Stimulated activated CD4-positive, alpha-beta T cell treated with anti-CD3 and anti-CD28 coated beads, TNF-alpha, amount 100 ng/mL, for 4 hours (primary cell): ENCODE measurements at places on chromosomes 6 and 20.

DNA sequence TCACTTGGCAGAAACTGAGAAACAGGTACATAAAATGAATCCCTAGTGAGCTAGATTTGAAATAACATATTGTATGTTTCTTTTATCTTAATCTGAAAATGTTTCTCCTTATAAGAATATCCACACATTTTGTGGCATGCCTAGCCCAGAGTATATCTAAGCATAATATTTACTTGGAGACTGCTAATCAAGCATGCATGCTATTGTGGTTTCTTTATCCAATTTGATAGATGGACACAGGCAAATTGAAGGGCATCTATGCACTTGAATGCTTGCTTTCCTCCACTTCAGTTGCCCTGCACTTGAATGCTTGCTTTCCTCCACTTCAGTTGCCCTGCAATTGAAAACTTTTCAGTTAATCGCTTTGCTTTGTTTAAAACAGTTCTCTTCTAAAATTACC, 729.8 kb downstream of the TBC1D32 start:
- no peak for DNase-seq

DNA sequence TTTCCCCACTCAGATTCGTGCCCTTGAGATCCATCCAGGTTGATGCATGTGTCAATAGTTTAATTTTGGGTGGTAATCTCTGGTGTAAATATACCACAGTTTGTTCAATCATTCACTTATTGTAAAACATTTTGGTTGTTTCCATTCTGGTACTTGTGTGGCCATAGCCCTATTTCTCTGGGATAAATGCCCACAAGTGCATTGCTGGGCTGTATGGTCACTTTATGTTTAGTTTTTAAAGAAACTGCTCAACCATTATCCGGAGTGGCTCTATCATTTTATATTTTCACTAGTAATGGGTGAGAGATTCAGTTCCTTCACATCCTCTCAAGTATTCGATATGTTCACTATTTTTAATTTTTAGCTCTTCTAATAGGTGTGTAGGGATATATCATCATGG, 60.7 kb upstream of the RNF24 start:
- no peak for DNase-seq

- no peak for DNase-seq
These were observed 61.6 kb downstream of the TTI1 start for GRCh38 chr20:37971561-37972127.

DNA sequence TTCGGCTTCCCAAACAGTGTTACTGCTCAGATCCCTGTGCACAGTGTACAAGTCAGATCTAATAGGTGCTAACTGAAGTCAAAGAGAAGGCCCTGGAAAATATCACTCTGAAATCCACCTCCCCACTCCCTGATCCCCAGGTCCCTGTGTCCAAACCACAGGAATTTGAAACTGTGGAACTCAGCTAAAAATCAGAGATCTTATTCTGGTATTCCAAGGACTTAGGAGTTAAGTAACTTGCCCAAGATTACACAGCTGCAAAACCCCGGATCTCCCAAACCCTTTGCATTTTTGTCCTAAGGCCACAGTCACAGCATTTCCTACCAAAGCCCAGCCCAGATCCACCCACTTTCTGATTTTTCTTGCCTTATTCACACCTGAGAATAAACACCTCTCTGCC, 32.3 kb upstream of the SLC23A2 start:
- DNase-seq, result no peak

DNA sequence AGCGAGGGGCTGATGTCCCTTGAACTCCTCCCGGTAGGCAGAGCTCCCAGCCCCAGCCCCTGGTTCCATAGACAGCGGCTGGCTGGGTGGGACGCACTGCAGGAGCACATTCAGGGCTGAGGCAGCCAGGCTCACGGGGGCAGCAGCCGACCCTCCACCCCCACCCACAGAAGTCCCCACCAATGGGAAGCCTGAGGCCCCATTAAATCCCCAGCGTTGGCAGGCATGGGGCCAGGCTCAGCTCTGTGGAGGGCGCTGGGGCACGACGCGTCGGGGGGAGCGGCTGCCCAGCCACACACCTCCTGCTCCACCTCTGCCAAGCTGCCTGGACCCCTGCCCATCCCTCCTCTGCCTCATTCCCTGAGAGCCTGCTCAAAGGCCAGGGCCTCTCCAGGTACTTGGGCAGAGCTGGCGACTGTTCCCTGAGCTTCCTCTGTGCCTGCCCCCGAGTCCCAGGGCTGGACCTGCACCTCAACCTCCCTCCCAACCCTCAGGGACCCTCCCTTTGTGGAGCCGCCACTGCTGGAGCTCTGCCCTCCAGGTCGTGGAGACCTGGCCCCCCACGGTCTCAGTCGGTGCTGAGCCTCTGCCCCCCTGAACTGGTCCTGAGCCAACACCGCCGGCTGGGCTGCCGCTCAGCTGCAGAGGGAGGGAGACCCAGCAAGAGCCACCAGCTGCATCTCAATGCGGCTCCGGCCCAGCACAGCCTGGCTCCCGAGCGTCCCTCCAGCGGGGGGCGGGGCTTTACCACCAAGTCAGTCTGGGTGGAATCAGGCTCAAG, 9.1 kb downstream of the CHRNA4 start:
- no peak for DNase-seq

DNA sequence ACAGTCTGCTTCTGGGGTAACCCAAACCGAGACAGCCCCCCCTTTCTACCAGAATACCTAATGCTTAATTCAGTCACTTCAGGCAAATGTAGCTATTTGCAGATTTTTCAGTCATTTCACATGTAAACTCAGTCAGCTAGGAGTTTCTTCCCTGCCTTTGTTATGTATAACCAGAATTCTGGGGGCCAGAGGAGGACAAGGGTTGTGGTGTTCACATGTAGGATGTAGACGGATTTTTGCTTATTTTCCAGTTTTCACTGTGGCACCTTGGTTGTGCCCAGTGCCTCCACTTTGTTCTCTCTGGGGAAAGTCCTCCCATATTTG, 51.1 kb downstream of the PROKR2 start:
- DNase-seq, result no peak

DNA sequence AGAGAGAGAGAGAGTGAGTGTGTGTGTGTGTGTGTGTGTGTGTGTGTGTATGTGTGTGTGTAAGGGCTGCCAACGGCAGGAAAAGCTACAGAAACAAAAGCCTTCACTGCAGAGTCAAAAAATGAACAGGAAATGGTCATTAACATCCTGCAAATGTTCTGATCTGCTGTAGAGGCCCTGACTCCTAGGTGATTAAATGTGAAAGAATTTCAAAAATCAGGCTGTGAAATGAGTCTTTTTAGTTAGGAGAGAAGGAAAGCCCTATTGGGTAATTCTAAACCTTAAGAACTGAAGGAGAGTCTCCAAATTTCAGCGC, 166.5 kb upstream of the MYLIP start:
- no peak for DNase-seq

DNA sequence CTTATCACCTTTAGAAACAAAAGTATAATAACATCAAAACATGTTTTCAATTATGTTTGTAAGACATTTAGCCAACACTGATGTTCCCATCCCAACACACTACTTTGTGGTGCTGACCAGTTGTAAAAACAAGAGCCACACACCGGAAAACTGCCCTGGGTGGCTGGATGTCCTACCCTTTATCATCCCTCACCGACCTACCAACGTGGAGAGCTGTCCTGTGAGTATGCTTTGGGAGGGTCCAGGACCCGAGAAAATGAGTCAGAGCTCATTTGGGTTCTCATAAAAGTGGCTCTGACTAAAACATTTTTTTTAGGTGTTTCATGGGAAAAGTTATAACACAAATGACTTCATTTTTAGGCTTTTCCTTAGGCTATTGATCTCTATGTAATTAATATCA, 29.3 kb upstream of the CTAGE9 start:
- no peak for DNase-seq

DNA sequence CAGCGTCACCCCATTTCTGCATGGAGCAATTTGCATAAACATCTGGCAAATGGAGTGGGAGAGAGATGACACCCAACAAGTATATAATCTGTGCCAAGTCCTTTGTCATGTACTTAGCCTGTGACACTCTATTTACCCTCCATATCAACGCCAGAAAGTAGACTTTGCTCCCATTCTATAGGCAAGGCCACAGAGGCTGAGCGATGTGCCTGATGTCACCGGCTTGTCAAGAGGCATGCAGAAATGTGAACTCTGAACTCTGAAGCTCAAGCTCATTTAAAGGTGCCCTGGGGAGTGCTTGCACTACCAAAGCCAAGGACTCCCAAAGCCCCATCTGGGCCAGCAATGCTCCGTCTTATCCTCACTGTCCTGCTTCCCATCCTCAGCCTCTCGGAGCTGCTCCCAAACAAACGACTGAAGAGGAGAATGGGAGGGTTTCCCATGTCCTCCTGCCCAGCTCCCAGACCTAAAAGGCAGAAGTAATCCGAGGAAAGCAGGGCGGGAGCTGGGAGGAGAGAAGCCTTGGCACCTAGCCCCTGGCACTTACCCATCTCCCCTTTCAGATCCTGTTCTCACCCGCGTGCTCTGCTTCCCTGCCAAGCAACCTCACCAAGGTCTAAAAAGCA, 9.2 kb downstream of the CPNE5 start:
- DNase-seq, result no peak

- DNase-seq, result no peak
These were observed 370.2 kb downstream of the KIF16B start for GRCh38 chr20:16203096-16203495.

DNA sequence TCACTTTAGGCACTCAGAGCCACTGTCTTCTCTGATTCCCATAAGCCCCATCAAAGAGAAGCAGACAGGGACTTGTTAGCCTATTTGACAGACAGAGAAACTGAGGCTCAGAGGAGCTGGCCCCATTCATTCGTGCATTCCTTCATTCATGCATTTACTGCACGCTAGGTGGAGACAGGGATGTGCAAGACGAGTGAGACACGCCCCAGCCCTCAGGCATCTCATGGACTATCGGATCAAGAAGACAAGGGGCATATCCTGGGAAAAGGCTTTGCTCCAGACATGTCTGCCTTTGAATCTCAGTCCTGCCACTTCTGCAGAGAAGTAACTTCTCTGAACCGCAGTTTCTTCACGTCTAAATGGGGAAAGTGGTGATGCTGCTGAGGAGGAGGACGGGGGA, 54.1 kb downstream of the BPIFB1 start:
- no peak for DNase-seq

- no peak for DNase-seq
These were observed 75.7 kb upstream of the JARID2 start for GRCh38 chr6:15170126-15170525.

DNA sequence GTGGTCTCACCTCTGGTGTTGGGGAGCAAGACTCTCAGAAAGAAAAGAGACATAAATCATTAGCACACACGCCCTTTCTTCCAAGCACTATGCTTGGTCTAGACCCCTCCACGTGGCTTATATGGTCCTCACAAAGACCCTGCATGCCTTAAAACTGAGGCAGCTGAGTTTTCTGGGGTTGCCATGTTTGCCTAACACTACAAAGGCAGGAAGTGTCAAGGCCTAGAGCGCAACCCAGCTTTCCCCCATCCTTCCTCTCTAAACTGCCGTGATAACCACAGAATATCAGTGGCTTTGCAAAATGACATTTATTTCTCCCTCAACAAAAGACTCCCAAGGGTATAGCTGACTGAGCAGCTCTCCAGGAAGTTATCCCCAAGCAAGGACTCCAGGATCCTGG, 146.5 kb upstream of the TOP1 start:
- DNase-seq, result no peak

GRCh38 chr6:41922154-41922553, 855 bp downstream of the BYSL start:
- no peak for DNase-seq

- DNase-seq, result no peak
These were observed 21.7 kb upstream of the TGM2 start for GRCh38 chr20:38186788-38187221.

DNA sequence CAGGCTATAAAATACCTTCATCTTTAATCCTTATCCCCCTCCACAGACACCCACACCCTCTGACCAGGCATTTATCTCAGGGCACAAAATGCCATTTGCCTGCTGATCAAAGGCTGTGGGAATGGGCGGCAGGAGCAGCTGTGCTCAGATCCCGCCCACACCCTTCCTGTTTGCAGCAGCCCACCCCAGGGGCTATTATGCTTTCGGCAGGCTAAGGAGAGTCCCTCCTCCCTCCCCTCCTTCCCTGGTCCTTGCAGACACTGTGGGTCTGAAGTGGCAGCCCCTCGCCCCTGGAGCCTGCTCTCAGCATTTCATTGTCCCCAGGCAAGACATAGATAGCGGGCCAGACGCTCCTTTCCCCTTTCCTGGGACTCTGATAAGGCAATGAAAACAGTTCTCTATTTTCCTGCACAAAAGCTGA, 220.8 kb upstream of the HEY2 start:
- DNase-seq, result no peak

DNA sequence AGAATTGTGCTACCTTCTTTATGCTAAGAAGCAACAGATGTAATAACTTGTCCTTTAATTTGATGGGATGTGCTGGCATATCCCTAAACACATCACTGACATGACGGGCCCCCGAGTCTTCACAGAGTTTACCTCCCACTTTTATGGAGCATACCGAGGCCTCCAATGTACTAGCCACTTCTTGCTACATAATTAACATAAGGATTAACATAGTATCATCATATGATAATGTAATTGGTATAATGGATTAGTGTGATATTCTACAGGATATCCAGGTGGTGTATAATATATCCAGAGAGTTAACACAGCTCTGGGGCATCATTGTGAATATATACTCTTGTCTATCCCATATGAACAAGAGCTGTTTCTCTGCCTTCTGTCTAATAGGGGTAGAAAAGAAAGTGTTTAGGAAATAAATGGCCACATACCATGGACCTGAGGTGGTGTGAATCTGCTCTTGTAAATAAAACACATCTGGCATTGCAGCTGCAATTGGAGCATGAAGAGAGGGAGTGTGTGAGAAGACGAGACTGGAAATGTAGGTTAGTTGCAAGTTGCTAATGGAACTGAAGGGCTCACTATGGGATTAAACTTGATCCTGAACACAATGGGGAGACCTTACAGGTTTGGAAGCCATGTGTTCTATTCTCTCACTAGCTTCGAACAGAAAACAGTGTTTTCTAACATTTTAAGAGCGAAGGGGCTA, 102.3 kb downstream of the IYD start:
- no peak for DNase-seq

DNA sequence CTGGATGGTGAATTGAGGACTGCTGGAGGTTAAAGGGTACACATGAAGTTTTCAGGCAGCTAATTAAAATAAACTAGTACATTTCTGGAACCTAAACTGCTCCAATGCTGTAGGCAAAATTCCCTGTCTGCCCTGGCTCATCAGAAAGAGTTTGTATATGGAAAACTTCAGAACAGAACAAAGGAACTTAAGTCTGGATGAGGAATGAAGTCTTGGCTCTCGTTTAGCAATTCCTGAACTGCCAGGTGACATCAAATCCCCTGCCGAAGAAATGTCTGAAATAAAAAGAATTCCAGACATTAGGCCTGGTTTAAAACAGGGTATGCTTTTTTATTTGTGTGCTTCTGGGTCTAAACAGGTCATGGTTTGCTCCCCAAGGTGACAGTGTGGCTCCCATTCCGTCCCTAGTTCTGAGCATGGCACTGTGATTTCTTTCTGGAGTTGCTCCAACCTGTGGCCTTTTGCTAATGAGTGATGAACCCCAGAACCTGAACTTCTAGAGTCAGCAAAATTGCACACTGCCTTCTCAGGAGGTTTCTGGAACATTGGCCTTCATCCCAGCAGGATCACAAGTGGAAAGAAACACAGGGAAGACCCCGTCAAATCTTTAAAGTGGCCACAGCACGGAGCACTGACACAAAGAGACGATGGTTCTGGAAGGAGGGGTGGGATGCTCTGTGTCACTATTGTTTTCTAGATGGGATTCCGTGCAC, 129.4 kb upstream of the NAA20 start:
- DNase-seq, result no peak
